ENCODE measurements at places on chromosomes 5 and 9.
A peak's percentile ranks its signal among the peaks of the same experiment; 100 is the strongest.

DNA sequence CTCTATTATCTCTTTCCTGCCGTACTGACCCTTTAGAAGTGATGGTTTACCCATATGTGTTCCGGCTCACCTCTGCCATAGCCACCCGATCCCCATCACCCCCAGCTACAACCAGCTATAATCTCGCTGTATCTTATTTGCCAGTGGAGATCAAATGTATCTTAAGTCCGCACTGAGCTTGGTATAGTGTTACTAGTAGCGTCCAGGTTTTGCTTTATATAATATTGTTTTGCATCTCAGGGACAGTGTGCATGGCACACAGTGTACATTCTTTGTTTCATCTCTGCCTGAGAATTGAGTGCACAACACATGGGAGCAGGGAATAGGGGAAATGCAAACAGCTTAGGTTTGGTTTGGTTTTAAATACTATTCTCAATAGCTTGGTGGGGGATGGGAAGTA lies 135.8 kb upstream of the SNX2 start:
- no peak for DNase-seq

- peak; percentile 67 for DNase-seq
These were observed at the start of gene SLC22A5 for GRCh38 chr5:132369474-132370180. Gene SLC22A5, plus strand, starts transcription at chr5:132369710. Its CDS starts 263 bp downstream, at chr5:132369973.

- DNase-seq: peak; percentile 16
These were observed 200.8 kb upstream of the MEF2C start for GRCh38 chr5:89083791-89084190.

DNA sequence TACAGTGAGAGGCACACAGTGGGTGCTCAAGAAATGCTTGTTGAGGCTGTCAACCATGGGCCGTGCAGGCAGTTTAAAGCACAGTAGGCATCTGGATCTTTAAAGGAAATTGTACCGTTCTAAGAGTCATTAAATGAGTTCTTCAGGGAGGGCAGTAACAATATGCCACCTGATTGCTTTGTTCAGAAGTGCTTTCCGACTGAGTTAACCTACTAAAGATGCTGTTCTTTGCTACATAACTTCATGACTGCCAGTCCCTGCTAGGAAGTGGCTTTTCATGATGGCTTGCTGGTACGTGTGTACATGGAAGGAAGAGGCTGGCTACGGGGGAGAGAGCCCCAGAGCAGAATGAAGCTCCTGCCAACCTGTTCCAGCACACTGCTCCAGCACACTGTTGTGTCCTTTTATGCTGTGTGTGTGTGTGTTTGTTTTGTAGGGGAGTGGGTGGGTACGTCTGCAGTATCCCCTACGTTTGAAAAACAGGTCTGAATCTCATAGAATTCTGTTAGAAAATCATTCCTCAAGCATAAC lies 41.9 kb upstream of the PPP2R2B start:
- DNase-seq: no peak

- DNase-seq: peak; percentile 59
These were observed 47.0 kb downstream of the SH3GL2 start for GRCh38 chr9:17625644-17626388.

DNA sequence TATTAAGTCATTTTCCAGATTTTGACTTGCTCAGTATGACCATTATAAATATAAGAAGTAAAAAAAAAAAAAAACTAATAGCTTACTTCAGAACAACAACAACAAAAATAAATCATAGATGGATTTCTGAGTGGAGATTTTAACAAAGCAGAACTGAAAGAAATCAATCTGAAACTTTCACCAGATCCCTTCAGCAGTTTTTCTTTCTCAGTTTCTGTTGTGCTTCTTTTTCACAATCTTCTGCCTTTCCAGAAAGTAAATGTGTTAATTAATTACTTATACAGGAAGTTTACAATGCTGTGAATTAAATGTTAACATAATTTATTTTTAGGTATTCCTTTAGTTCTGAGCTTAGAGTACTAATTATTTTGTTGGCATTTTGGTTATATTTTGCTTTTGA lies 73.5 kb downstream of the CHSY3 start:
- DNase-seq: no peak

DNA sequence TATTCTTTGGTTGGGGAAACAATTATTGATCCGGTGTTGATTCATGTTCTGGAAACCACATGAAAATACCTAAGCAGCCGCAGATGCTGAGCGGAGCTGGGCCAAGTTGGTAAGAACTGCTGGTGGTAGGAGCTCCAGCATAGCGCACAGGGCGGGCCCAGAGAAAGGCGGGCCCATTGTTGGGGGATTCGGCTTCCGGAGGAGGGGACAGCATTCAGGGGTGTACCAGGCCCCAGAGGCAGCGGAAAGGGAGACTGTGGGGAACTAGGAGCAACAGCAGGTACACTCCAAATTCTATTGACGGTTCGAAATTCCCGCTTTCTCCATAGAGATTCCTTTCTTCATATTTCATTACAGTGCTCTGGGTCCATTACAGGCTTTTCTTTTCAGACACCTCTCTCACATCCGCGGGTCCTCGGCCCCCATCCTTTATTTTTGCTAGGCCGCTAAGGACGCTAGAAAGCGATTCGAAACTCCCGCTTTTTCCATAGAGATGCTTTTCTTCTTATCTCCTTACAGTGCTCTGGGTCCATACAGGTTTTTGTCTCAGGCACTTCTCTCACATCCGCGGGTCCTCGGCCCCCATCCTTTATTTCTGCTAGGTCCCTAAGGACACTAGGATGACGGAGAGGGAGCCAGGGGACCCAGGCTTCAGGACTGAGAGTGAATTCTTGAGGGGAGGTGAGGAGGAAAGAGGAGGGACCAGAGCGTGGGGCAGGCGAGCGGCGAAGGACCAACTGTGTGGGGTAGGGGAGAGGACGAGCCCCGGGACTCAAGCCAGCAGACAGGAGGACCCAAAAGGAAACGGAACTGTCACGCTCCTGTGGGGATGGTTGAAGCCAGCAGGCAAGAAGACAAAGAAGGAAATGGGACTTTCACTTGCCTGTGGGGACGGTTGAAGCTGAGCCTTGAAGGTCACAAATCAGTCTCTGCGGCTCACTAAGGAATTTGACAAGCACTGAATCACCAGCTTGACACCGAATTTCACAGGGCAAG lies at the start of gene CCDC152:
Gene CCDC152, plus strand, starts transcription at position 213 of the 996 bp plus-strand sequence. CDS start 2,304 bp downstream, outside the sequence.
- DNase-seq: peak; percentile 46

DNA sequence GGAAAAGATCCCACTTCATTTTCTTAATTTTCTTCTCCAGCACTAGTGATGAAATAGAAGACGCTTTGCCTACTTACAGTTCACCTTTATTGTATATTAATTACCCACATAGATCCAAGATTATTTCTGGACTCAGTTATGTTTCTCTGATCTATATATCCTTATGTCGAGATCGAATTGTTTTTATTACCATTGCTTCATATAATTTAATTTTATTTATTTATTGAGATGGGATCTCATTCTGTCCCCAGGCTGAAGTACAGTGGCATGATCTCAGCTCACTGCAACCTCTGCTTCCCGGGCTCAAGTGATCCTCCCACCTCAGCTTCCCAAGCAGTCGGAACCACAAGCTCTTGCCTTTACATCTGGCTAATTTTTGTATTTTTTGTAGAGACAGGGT lies 121.3 kb downstream of the UGCG start:
- DNase-seq: no peak

GRCh38 chr9:124309667-124310084 lies 51.9 kb downstream of the NEK6 start:
- peak; percentile 98 for DNase-seq

DNA sequence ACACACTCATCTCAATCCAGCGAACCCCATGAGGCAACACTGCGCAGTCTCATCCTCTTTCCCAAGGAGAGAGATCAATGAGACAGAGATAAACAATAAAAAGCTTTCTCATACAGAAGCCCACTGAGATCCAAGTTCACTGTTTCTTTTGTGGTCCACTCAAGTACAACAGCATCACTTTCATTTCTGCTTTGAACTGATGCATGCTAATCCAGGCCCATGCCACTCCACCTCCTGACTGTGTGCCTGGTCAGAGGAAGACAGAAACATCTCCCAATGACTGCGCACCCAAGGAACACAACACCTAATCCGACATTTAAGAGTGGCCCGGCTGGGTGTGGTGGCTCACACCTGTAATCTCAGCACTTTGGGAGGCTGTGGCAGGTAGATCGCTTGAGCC lies 104.0 kb downstream of the SERINC5 start:
- DNase-seq: no peak
